Activated CD4-positive, alpha-beta memory T cell treated with anti-CD3 and anti-CD28 coated beads for 36 hours (primary cell): ENCODE measurements at places on chromosomes 7 and 10.

- no peak for DNase-seq
These were observed 104.3 kb downstream of the NRBF2 start for GRCh38 chr10:63237396-63237795.

DNA sequence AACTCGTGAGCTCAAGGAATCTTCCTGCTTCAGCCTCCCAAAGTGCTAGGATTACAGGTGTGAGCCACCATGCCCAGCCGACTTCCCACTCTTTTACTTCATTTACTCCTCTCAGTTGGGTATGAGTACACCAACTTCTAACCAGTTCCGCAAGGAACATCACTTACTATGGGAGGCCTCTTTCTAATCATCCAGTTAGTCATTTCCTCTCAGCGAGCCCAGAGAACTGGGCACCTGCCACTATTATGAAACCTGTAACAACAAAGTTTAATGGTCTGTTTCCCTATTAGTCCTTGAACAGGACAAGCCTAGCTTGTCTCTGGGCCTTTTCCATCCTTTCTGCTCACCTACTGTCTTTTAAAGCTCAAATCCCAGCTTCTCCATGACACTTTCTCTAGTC lies 88.8 kb downstream of the DNMBP start:
- no peak for DNase-seq

GRCh38 chr10:29245476-29245875 lies 43.4 kb upstream of the LYZL1 start:
- DNase-seq: no peak

DNA sequence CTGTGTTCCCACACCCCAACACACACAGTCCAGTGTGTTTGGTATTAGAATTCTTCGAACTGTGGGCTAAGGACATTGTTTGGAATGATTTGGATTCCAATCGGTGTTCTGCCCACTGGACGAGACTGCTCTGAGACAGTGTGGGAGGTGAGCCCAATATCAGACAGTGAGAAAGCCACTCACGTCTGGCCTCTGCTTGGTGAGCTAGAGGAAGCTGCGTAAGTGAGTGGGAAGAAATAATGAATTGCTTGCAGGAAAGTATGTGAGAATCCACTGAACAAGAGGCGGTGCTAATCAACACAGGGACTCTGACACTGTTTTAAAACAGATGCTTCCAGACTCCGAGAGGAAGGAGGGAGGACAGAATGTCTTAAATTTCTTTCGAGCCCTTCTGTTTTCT lies 675.0 kb upstream of the ANKRD30A start:
- DNase-seq: no peak

DNA sequence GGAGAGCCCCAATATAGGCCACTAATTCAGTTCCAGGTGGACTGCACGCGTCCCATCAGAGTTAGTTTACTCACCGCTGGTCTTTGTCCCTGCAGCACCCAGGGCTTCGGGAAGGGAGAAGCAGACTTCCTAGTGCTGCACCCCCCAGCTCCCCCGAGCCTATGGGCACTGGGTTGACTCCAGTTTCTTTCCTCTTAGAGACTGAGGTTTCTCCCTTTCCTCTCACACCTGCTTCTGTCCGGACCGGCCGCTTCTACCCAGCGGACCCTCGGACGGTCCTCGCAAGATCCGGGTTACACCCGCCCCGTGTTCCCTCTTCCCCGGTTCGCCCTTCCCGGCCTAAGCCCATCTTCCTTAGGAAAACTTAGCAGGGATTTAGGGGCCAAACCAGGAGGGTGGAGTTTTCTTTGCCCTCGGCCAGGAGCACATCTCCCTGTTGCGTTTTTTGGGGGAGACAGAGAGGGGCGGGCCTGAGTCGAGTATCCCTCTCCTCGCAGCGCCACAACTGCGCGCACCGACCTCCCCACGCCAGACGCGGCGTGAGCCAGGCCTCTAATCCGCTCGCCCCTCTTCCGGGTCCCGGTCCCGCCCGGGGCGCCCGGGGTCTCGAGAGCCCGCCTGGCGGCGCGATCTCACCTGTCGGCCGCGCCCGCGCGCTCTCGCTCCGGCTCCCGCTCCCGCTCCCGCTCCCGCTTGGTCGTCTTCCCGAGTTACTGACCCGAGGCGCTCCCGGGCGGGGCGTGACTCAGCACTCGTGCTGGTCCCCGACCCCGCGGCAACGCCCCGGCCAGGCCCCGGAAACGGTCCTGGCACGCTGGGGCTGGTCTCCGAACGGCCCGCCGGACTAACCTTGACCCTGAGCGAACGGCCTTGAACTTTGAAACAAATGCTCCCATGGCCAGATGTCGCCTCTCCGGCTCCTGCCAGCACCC lies at the start of gene AIFM2:
TSS of gene AIFM2 (minus strand) at position 728 of the 932 bp plus-strand sequence. CDS start 8,741 bp downstream, outside the sequence.
- peak; percentile 54 for DNase-seq

- DNase-seq: no peak
These were observed 26.8 kb downstream of the CFAP69 start for GRCh38 chr7:90271753-90272152.
